Endothelial cell of umbilical vein (primary cell): ENCODE measurements at places on chromosomes 6 and 20. TPM values are rescaled to one million over a fixed set of nuclear protein-coding genes. Genes with fewer than 3 reads are reported as not detected.

BACH2 gene
- polyA plus RNA-seq: 1.1 and 1.7 TPM in 2 replicates

- no peak for DNase-seq
These were observed 49.5 kb upstream of the SLC32A1 start for GRCh38 chr20:38674765-38675133.

GNL1 gene
- polyA plus RNA-seq: 58.4 and 63.1 TPM in 2 replicates

DNA sequence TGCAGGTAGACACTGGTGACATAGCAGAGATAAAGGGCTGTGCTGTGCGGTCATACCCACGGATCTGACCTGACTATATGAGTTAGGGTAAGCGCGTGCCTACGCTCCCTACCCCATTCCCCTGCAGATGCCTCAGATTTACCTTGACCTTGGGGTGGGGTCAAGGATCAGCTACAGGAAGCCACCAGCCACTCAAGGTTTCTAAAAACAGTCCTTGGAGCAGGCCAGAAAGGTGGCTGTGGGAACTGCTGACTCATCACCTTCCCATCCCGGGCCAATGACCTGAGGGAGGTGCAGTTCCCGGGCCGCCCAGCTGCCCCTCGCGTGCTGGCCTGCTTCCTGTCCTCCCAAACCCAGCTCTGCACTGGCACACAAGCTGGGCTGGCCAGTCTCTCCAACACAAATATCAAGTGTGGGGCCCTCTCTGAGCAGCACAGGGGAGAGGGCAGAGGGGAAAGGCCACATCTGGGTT lies 23.0 kb downstream of the KCNK5 start:
- DNase-seq: no peak

SCRT2 gene
- not detected in 2 replicates for polyA plus RNA-seq
